ENCODE measurements at places on chromosomes 1 and 21.

DNA sequence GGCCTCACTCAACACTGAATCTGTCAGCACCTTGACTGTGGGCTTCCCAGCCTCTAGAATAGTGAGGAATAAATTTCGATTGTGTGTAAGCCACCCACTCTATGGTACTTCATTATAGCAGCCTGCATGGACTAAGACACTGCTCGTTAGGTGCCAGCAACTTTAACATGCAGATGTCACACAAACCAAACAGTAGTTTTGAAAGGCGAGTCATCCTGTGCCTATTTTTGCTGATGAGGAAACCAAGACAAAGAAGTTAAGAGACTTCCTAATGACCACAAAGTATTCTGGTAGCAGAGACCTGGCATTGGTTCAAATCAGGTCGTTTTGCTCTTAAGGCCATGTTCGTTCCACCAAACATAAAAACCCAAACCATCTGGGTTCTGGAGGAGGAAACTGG, 42.9 kb downstream of the BATF3 start:
- DNase-seq = no peak

GRCh38 chr21:34981791-34982190, 67.3 kb downstream of the RUNX1 start:
- DNase-seq = no peak

- no peak for DNase-seq
Measured at GRCh38 chr1:66791621-66792610, 9.2 kb downstream of the INSL5 start.

DNA sequence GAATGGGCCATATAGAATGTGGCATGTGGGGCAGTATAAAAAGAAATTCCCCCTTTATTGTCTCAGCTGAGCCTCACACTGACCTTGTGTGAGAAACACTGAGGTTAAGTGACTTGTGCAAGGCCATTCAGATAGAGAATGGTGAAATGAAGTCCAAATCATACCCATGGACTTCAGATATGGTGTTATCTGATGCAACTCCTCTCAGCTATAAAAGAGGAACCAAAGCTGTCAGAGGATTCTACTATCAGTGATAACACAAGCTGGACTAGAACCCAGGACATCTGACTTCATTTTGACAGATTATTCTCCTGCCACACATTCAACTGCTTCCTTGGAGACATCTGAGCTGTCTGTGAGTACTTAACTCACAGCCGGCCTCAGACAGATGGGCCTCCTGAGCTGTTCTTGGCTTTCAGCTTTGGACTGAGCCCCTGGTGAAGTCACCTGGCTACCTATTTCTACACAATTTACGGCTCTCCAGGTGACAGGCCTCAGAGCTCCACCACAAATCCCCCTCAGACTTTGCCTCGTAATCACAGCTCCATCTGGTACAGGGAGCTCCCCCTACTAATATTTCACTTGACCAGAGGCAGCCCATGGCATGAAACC, 104.6 kb downstream of the PLXNA2 start:
- no peak for DNase-seq

GRCh38 chr1:230641900-230642262, 400 bp upstream of the COG2 start:
- DNase-seq = no peak

GRCh38 chr1:171563675-171564074, 58.4 kb upstream of the MYOCOS start:
- DNase-seq = no peak

Data from activated CD8-positive, alpha-beta memory T cell treated with anti-CD3 and anti-CD28 coated beads for 4 hours (primary cell).